ENCODE measurements at places on chromosomes 11 and 22.

- no peak for DNase-seq
Observed at GRCh38 chr11:91840640-91841240, 383.9 kb upstream of the FAT3 start.

- DNase-seq: no peak
Observed at GRCh38 chr22:50698546-50698945, 25.9 kb downstream of the SHANK3 start.

DNA sequence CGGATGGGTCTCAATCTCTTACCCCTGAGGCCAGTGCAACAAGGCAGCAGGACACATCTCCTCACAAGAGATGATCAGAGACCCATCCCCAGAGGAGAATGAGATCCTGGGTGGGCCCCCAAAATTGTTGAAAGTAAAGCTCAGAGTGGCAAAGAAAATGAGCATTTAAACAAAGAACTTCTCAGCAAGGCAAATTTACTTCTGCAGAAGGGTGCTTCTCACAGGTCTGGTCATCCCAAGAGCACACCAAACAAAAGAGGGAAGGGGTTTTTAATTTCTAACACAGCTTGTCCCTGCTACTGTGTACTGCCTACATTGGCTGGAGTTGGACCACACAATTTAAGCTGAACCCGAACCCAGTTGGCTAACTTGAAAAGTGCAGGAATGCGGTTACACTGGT, 1628.6 kb upstream of the RAG2 start:
- DNase-seq: no peak

DNA sequence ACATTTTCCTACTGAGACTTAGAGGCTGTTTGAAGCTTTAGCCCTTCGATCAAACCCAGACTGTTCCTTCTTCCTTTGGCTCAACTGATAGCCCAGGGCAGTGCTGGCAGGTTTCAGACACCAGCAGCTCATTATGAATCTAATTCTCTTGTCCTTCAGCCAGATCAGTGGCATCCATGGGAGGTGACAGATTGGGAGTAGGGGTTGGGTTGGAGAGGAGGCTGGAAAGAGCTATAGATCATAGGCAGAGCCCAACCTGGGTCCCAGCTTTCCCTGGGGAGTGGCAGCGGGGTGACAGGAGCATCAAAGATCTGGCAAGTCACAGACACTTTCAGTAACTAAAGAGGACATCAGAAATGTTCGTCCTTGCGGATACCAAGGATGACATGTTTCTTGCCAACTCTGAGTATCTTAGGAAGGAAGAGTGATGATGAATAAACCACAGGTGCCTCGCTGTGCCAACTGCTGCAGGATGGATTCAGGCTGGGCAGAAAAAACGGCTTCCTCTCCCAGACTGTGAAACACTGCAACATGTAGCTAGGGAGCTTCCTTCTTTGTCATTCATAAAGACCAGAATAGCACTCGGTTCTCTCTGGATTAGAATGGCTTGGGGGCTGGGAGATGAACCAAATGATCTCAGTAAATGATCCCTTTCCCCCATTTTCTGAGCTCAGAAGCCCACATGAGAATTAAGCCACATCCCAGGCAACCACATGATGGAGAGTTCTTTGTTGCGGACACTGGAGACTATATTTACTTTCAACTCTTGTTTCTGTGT, 19.1 kb downstream of the ABCC8 start:
- DNase-seq: no peak

DNA sequence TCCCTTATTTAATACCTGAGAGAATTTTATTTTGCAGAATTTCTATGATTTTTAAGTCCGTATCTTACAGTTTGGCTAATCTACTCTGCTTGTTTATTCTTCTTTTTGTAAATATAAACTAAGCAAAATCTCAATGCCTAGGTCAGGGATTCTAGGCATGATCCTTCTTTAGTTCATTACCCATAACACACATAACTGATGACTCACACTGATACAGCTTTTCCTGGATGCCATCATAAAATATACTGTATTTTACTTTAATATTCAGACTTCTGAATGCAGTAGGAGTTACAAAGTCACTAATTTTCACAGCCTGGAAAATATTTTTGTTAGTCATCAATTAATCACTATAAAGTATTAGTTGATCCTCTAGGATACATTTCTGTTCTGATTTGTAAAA, 898.2 kb upstream of the RAG2 start:
- DNase-seq: no peak

DNA sequence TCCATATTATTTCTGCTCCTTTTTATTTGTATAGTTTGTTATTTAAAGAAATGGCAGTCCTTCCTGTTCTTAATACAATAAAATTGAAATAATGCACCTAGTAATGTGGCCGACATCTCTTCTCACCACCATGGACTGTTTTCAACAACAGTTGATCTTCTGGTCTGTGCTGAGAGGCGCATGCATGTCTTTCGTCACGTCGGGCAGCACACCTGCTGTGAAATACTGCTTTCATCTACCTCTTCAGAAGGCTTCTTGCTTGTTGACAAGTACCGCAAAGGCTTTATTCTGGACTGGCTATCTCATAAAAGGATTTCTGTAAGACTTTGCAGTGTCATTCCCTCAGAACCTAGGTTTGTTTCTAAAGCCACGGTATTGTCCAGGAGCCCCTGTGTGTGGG, 13.9 kb upstream of the MYO18B start:
- no peak for DNase-seq

DNA sequence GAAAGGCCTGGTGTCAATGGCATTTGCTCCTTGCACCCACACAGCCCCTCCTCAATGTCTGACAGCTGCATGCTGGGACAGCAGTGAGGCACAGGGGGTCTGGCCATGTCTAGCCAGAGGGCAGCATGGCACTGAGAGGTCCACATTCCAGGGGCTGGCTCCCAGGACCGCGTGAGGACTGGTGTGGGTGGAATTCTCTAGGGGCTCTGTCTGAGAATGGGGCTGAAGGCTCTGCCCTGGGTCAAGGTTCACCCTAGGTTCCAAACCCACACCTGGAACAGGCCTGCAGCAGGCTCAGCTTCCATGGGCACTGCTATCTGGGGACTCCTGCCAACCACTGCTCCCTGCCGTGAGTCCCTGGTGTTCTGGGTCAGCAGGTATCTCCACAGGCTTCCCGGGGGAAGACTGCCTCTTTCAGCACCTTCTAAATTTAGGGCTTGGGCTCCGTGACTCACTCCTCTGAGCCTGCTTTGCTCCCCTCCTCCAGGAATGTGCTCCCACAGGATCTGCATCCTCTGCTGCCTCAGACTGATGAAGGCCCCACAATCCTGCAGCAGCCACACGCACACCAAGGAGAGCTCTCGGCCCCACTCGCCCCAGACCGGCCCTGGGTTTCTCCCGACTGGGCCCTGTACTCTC, 4.2 kb downstream of the STARD10 start:
- no peak for DNase-seq

DNA sequence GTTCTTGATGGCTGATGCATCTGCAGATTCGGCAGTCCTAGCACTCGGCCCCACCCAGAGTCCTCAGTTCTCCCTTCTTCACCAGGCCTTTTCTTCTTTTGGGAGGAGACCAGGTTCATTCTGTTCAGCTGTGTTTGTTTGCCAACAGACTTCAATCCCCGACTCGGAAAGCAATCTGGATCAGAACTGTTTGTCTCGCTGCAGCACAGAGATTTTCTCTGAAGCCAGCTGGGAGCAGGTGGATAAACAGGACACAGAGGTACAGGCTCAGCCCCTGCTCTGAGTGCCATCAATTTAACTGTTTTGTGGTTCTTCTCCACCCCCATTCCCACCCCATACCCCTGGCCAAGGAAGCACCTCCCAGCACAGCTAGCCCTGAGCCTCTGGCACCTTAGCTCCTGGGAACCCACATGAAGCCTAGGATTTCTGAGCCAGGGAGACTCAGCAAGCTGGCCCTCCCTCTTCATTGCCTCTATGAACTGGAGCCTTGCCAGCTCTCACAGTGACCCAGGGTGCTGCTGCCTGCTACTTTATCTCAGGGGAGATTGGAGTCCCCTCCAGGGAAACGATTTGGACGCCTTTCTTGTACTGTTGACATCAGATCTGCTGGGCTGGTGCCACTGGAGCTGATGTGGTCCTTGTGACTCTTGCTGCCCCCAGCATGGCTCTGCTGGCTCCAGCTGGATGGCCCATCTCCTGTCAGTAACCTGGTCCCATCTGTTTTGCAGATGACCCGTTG, 58.2 kb upstream of the HORMAD2 start:
- DNase-seq: no peak

DNA sequence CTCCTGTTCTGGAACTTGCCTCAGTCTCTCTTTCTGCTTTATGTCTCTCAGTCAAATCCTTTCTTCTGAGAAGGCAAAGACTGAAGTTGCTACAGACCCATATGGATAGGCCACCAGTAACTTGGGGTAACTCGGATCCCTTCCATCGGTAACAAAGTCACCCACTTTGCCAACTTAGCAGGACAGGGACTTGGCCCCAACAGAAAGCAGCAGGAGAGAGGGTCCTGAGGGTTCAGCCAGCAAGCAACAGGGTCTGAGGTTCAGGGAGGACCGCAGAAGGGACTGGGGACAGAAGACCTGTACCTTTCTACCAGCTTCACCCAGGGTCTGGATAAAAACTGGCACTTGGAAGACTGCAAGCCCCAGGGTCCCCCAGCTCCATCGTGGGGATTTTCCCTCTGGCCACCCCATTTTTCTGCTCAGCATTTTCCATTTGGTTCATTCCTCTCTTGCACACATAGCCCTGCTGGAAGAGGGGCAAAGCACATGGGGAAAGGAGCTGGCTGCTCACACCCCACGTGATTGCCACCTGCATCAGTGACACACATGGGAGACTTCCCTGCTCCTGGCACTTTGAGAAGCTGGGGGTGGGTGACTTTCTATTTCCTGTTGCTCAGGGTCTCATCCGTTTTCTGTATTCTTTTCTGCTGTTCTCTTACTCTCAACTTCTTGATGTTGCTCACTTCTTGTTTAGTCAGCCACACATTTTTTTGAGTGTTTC, 34.6 kb upstream of the GNAZ start:
- DNase-seq: no peak

DNA sequence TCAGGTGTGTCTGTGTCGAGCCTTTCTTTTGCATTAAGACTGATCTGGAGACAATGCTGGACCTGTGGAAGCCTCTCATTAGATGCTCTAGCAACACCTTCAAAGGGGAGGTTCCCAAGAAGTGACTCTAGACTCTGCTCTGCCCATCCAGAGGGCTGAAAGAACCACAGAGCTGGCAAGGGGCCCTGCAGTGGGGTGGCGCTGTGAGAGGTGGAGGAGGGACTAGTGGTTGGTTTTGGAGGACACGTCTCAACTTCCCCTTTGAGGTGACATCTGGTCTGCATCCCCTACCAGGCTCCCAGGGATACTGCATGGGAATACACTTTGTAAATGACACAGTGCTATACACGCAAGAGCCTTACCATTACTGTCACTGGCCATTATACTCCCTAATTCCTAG, 34.2 kb upstream of the SYT13 start:
- DNase-seq: no peak

GRCh38 chr22:19990188-19990587, 26.4 kb downstream of the ARVCF start:
- DNase-seq: no peak

DNA sequence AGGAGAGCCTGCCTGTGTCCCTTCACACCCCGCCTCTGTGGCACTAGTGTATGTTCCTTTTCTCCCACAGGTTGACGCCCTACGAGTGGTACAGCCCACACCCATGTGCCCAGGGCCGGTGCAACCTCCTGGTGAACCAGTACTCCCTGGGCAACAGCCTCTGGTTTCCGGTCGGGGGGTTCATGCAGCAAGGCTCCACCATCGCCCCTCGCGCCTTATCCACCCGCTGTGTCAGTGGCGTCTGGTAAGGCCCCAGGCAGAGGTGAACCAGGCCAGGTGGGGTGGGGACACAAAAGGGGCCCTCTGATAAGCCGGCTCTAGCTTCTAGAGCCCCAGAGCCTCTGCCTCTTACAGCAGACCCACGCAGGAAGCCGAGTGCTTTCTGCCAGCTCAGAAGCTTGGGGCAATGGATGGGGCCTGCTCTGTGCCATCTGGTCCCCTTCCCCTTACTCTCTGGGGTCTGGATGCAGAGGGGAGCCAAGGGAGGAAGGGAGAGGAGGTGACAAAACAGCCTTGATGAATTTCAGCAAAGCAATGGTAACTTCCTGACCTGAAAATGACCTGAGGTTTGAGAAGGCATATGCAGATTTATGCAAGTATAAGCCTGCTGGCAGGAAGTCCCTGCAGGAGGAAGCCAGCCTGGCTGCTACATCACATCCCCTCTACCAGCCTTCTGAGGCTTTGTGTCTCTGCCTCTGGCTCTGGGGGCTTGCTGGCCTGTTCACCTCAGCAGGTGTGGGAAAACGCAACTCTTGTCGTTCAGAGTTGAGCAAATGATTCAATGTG, 67.0 kb upstream of the TBCEL start:
- DNase-seq: no peak

Measured in CD8-positive, alpha-beta T cell (primary cell).